Stimulated activated CD4-positive, alpha-beta T cell treated with anti-CD3 and anti-CD28 coated beads, Interleukin-2, amount 100 ng/mL, for 24 hours (primary cell): ENCODE measurements at places on chromosomes 16 and 17.

GRCh38 chr17:19876529-19877161, 8.9 kb upstream of the ULK2 start:
- peak; percentile 26 for DNase-seq

GRCh38 chr17:28125526-28126378, 83.3 kb downstream of the NLK start:
- no peak for DNase-seq

GRCh38 chr17:73334771-73335513, 23.1 kb upstream of the CDC42EP4 start:
- no peak for DNase-seq

DNA sequence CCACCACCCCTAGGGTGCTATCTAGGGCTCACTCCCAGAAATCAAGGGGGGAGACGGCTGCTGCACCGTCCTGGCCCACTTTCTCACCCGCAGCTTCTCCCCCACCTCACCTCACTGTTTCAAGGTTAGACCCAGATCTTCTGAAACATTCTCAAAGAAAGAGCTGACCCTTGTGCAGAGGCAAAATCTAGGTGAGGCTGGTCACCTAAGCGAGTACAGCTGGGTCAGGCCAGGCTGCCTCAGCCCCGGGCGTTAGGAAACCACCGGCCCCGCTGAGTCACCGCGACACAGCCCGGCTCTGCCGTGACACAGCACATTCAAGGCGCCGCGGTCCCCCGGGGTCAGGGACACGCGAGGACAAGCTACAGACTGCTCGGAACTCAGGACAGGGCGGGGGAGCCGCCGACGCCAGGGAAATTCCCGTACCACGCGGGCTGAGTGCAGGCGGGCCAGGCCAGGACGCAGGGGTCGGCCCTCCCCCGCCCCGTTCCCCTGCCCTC, 27.1 kb downstream of the GNPTG start:
- peak; percentile 76 for DNase-seq

GRCh38 chr17:61488878-61489718, 36.9 kb downstream of the TBX4 start:
- DNase-seq, result no peak

- no peak for DNase-seq
Measured at GRCh38 chr16:88665148-88665547, 2.3 kb upstream of the MVD start.

- no peak for DNase-seq
Measured at GRCh38 chr17:28471531-28472342, 1.7 kb upstream of the SLC13A2 start.

DNA sequence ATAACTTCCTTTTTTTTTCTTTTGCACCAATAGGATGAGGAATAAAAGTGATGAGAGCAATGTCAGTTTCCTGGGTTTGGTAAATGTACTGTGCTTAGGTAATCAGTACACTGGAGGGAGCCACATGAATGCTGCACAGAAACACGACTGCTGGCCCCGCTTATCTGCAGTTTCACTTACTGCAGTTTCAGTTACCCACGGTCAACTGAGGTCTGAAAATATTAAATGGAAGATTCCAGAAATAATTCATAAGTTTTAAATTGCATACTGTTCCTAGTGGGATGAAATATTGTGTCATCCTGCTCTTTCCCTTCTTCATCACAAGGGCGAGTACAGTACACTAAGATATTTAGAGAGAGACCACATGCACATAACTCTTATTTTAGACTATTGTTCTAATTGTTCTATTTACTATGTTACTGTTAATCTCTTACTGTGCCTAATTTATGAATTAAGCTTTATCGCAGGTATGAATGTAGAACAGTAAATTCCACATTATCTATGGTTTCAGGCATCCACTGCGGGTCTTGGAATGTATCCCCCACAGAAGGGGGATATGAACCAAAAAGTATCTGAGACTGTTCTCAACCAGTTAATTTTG, 6.4 kb upstream of the LGALS3BP start:
- DNase-seq, result no peak

GRCh38 chr17:46983782-46984181, 4.7 kb upstream of the RPRML start:
- no peak for DNase-seq

GRCh38 chr16:81185416-81185815, 53.1 kb upstream of the BCO1 start:
- DNase-seq, result no peak

DNA sequence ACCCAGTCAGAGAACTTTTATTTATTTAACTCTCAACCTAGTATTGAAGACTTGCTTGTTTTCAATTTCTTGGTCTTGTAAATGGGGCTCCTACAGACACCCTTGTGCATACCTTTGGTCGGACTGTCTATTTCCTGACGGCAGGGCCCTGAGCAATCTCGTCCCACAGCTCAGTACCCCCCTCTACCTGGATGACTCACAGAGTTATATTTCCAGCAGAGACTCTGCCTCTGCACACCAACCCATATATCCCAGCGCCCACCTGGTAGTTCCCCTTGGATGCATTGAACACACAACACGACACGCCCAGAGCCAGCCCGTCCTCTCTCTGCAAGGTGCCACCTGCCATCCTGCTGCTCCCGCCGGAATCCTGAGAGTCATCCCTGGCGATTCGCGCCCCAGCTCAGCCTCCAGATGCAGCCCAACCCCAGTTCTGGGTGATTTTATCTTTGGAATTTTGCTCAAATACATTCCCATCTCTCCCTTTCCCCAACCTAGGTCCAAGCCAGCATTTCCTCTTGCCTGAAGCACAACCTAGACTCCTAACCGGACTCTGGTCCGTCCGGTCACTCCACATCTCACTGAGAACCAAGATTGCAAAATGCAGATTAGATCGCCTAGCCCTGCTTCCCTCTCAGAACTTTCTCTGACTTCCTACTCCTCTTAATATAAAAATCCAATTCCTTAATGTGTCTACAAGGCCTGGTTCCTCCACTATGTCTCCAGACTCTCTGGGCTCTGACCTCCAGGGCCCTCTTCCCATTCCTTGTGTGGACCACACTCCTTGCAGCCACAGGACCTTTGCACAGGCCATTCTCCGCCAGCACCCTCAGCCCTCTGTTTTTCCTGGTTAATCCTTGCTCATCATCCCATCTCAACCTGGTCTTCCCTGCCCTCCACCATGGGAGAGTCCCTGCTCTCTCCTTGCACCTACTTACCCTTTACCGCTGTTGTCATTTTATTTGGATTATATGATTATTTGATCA, 129.2 kb downstream of the SEC14L1 start:
- DNase-seq, result no peak

GRCh38 chr17:66947311-66947710, 17.2 kb upstream of the CACNG4 start:
- no peak for DNase-seq

- no peak for DNase-seq
Measured at GRCh38 chr17:47800686-47801085, 20.9 kb downstream of the OSBPL7 start.

GRCh38 chr17:62573480-62574117, 53.9 kb upstream of the MRC2 start:
- DNase-seq, result no peak

DNA sequence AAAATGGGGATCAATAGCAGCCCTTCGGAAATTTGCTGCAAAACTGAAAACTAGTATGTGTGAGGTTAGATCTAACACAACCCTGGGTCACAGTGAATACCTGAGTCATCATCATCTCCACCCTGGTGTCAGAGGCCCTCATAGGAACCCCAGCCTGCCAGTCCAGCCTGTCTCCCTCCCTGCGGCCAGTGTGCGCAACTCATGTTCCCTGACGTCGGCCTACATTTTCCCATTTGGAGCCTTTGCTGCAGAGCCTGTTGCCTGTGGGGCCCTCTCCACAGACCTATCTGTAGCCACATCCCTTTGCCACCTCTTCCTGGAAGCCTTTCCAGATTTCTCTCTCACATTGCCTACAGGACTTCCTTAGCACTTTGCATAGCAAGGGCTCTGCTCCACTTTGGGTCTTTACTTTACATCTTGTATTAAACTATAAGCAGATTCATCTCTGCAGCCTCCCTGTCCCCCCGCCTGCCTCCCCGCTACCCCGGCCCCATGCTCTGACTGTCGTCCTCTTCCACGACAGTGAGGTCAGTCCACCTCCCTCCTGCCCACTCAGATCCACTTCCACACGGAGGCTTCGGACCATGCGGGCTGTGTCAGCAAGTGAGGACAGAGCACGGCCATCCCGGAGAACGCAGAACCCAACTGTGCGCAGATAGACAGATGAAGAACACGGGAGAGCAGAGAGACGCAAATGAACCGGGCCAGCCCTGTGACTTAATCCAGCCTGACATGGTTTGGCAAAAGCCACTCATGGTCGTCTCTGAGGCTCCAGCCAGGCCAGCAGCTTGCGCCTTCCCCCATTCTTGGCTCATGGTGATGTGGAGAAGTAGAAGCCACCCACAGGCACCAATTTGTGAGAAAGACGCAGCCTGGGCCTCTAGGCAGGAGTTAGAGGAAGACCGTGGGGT, 31.0 kb downstream of the NGFR start:
- DNase-seq, result no peak

DNA sequence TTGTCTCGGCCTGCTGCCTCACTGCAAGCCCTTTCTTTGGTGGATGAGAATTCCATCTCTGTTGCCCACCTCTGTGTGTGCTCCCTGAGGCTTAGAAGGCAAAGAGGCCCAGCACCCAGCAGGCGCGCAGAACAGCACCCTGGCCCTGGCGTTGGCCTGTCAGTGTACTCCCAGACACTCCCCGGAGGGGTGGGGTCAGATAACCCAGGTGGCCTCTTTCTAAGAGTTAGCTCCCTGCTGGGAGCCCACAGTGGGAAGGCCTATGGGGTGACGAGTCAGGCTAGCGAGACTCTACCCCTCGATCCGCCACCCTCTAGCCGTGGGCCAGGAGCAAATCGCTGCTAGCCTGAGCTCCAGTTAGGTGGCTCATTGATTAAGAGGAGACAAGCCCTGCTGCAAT, 38.1 kb downstream of the SRL start:
- DNase-seq, result no peak

DNA sequence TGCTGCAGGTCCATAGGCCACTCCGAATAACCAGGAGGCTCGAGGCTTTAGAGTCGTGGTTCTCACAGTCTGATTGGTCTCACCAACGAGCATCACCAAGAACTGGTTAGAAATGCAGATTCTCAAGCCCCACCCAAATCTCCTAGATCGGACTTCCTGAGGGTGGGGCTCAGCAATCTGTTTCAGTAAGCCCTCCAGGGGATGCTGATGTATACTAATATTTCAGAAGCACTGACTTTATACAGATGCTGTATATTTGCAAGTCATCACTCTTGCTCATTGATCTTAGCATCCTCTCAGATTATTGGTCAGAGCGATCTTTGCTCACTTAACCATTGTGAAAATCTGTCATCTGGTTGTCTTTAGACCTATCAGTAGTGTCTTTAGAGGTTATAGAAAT, 4.4 kb upstream of the VAC14 start:
- DNase-seq, result no peak

- no peak for DNase-seq
Measured at GRCh38 chr17:74947041-74947754, 11.5 kb downstream of the OTOP3 start.

GRCh38 chr17:29341726-29342125, 47.8 kb upstream of the NUFIP2 start:
- DNase-seq, result no peak

GRCh38 chr16:56258508-56259424, 67.5 kb downstream of the GNAO1 start:
- no peak for DNase-seq

DNA sequence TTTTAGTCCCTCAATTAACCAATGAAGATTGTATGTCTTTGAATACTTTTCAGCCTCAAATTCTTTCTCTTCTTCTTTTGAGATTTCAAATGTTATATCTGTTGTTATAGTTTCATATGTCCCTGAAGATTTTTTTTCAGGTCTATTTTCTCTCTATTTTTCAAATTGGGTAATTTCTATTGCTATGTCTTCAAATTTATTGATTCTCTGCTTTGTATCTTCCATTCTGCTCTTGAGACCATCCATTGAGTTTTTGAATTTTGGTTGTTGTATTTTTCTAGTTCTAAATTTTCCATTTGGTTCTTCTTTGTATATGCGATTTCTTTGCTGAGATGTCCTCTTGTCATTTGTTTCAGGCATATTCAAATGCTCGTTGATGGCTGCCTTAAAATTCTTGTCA, 26.7 kb downstream of the MAP2K6 start:
- DNase-seq, result no peak

DNA sequence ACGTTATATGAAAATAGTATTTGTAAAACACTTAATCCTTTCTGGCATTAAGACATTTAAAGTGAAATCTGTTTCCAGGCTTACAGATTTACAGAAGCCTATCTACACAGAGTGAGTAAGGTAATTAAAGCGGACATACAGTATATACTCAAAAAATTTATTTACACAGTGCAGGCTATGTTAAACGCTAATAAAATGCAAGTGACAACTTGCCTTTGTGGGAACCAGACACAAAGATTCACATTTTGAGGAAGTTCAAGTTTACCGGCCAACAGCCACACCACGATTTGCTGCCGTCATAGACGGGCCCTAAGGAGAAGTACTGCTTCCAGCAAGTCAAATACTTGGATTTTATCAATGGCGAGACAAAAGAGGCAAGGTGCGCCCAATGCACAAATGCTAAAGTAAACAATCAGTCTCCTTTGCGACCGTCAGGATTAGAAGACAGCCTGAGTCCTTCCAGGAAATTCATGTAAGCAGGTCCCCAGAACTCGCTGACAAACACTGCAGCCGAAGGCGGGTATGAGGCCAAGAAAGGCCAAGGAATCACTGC, 801 bp downstream of the VPS35 start:
- no peak for DNase-seq

- no peak for DNase-seq
Measured at GRCh38 chr17:34465789-34466188, 102.8 kb upstream of the CCL1 start.

- DNase-seq, result no peak
Measured at GRCh38 chr17:51124640-51125503, 4.2 kb upstream of the SPAG9 start.

GRCh38 chr17:45347444-45347843, 30.6 kb upstream of the MAP3K14 start:
- DNase-seq, result no peak

- DNase-seq, result no peak
Measured at GRCh38 chr17:65064452-65065019, 8.0 kb upstream of the GNA13 start.

GRCh38 chr17:2050300-2051060, 4.4 kb upstream of the HIC1 start:
- peak; percentile 76 for DNase-seq

- DNase-seq, result no peak
Measured at GRCh38 chr16:27628241-27628942, 78.4 kb downstream of the KATNIP start.

- DNase-seq, result no peak
Measured at GRCh38 chr17:65088621-65089360, 32.3 kb upstream of the GNA13 start.

GRCh38 chr16:81279392-81279791, 35.4 kb upstream of the GAN start:
- no peak for DNase-seq

- DNase-seq, result no peak
Measured at GRCh38 chr16:55280587-55280986, 43.4 kb upstream of the IRX6 start.

GRCh38 chr16:63625126-63625525, 1496.7 kb downstream of the CDH11 start:
- DNase-seq, result no peak
